Esophagus squamous epithelium (tissue), 5 donors: ENCODE measurements at places on chromosomes 1 and 21.

GRCh38 chr1:182685215-182685614 lies 828 bp upstream of the RGS8 start:
- DNase-seq: no peak

DNA sequence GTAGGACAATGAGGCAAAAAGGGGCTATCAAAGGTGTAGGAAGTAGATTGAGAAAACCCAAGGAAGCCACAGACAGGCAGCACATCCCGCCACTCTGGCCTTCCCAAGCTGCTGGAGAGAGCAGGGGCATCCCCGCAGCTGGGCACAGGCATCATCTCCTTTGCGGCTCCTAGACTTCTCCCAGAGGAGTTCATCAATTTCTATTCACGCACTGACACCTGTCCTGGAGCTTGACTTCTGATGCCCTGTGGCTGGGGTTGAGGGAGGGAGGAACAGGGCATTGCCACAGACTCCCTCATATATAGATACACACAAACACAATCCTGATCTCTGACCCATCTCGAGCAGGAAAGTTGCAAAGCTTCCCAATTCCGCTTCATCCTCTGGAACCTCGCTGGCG lies 1.9 kb upstream of the TFAP2E start:
- no peak for DNase-seq

DNA sequence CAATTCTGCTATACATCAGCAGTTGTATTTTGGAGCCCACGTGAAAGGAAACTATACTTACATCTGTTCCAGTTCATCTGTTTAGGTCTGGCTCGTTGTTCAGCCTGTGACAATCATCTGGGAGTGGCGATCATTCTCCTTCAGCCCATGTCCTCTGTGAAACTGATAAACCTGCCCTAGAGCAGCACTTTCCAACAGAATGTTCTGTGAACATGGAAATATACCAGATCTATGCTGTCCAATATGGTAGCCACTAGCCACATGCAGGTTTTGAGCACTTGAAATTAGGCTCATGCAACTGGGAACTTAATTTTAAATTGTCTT lies 24.5 kb upstream of the COQ8A start:
- no peak for DNase-seq

DNA sequence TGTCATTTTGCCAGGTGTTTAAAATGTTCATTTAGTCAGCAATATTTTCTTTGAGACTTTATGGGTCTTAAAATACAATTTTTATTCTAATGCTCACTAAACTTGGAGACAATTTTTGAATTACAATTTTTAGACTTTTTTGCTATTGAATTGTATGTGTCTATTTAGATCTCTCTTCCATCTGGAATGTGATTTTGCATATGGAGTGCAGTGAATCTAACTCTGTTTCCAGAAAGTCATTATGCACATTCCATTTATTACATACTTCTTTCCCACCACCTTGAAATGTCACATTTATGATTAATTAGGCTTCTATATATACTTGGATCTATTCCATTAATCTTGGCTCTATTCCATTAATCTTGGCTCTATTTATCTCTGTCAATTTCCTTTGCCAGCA lies 5.6 kb upstream of the TSPEAR start:
- no peak for DNase-seq

- DNase-seq: no peak
Observed at GRCh38 chr1:63789856-63790605, 16.2 kb downstream of the ROR1 start.

- no peak for DNase-seq
Observed at GRCh38 chr1:224506141-224506814, 71.7 kb upstream of the WDR26 start.

- no peak for DNase-seq
Observed at GRCh38 chr1:235999259-235999925, 65.5 kb downstream of the NID1 start.

- no peak for DNase-seq
Observed at GRCh38 chr1:67536957-67537666, 106.9 kb upstream of the SERBP1 start.

GRCh38 chr1:18043871-18044270 lies 63.7 kb upstream of the IGSF21 start:
- no peak for DNase-seq

DNA sequence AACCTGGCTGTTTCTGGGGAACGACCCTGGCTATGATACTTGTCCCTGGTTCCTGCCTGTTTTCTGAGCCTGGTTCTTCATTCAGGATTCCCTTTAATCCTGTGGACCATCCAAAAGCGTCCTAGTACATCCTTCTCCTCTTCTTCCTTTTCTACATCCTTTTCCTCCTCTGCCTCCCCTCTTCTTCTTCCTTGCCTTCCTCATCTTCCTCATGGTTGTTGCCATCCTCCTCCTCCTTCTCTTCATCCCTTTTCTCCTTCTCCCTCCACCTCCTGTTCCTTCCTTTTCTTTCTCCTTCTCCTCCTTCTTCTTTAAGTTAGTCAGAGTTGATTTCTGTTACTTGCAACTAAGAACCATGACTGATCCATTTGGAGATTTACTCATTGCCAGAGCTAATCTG lies 197.8 kb downstream of the FOXD2 start:
- DNase-seq: no peak

GRCh38 chr1:193706766-193707165 lies 520.4 kb upstream of the B3GALT2 start:
- no peak for DNase-seq

- DNase-seq: no peak
Observed at GRCh38 chr1:18290740-18291412, 183.3 kb downstream of the IGSF21 start.

GRCh38 chr1:942411-942821 lies 16.6 kb downstream of the NOC2L start:
- DNase-seq: no peak

GRCh38 chr1:119542492-119542946 lies 35.5 kb downstream of the HSD3B1 start:
- DNase-seq: no peak

- DNase-seq: no peak
Observed at GRCh38 chr1:198220428-198220827, 63.6 kb downstream of the NEK7 start.

GRCh38 chr1:63010913-63011660 lies 227.2 kb downstream of the ATG4C start:
- DNase-seq: no peak

GRCh38 chr1:46547481-46548383 lies 3.7 kb downstream of the KNCN start:
- no peak for DNase-seq

- DNase-seq: no peak
Observed at GRCh38 chr1:225855503-225856300, 26.5 kb downstream of the TMEM63A start.

DNA sequence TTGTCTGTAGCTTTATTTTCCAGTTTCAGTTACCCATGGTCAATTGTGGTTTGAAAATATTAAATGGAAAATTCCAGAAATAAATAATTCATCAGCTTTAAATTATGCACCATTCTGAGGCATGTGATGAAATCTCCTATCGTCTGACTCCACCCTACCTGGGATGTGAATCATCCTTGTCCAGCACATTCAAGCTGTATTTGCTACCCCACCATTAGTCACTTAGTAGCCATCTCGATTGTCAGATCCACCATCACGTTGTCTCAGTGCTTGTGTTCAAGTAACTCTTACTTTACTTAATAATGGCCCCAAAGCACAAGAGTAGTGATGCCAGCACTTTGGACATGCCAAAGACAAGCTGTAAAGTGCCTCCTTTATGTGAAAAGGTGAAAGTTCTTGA lies 4.0 kb downstream of the STPG1 start:
- DNase-seq: no peak

GRCh38 chr1:216379441-216379840 lies 43.8 kb downstream of the USH2A start:
- DNase-seq: no peak

GRCh38 chr1:236284291-236284721 lies 2.5 kb upstream of the ERO1B start:
- no peak for DNase-seq

GRCh38 chr1:203480525-203481084 lies 5.0 kb downstream of the PRELP start:
- DNase-seq: no peak

DNA sequence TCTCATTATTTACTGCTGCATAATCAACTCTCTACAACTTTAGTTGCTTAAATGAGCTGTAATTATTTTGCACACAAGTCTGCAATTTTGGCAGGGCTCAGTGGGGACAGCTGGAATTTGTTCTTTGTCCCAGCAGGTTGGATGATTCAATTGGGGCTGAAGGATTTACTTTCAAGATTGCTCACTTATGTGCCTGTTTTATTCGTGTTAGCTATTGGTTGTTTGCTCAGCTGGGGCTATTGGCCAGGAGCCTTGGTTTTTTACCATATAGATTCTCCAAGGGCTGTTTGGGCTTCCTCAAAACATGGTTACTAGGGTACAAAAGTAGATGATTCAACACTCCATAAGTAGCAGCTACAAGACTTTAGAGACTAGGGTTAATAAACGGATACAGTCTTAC lies 13.4 kb downstream of the OR10R2 start:
- DNase-seq: no peak

GRCh38 chr1:222736470-222736869 lies 532 bp upstream of the FAM177B start:
- DNase-seq: no peak

GRCh38 chr21:19198801-19199200 lies 795.2 kb upstream of the TMPRSS15 start:
- DNase-seq: no peak

GRCh38 chr1:194076646-194077045 lies 890.2 kb upstream of the B3GALT2 start:
- no peak for DNase-seq

GRCh38 chr1:46667782-46668760 lies at the start of gene ATPAF1:
TSS of gene ATPAF1 (minus strand) at chr1:46668364. CDS start at chr1:46668322, 42 bp downstream.
- no peak for DNase-seq

GRCh38 chr1:221264848-221265247 lies 385.6 kb downstream of the HLX start:
- no peak for DNase-seq

- DNase-seq: no peak
Observed at GRCh38 chr1:175889848-175890247, 146.5 kb upstream of the TNR start.

DNA sequence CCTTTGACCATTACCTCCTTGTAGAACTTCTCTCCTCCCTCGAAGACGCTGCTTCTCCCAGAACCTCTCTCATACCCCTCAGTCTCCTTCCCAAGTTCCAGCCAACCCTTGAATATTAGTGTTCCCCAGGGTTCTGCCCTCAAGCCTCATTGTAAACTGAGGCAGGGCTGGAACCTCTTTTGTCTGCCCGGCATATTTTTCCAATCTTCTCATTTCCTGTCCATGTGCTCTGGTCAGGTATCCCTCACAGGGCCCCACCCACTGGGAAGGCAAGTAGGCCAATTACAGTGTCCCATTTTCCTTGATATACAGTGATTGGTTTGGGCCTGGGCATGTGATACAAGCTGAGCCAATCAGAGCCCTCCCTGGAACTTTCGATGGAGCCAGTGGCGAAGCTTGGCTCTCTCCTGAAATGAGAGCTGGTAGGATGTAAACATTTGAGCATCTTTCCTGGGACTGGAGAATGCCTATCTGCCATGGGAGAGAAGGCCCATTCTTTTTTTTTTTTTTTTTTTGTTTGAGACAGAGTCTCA lies 57.1 kb upstream of the ID3 start:
- DNase-seq: no peak

GRCh38 chr1:15282038-15282437 lies 35.0 kb downstream of the FHAD1 start:
- no peak for DNase-seq

DNA sequence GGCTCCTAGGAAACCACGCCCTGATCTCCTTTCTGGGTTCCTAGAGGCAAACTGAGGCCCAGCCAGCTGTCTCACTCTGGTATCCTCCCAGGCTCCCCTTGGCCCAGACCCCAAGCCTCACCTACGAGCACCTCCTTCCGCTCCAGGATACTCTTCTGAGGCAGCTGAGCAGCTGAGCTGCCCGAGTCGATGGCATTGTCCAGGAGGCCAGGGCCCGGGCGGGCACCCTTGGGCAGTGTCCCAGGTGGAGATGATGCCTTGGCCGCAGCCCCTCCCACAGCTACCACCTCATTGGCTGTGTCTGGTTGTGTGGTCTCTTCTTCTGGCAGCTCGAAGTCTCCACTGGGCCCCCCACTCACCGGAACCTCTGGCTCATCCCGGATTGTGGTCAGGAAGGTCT lies 34.4 kb downstream of the SDC3 start:
- DNase-seq: no peak

DNA sequence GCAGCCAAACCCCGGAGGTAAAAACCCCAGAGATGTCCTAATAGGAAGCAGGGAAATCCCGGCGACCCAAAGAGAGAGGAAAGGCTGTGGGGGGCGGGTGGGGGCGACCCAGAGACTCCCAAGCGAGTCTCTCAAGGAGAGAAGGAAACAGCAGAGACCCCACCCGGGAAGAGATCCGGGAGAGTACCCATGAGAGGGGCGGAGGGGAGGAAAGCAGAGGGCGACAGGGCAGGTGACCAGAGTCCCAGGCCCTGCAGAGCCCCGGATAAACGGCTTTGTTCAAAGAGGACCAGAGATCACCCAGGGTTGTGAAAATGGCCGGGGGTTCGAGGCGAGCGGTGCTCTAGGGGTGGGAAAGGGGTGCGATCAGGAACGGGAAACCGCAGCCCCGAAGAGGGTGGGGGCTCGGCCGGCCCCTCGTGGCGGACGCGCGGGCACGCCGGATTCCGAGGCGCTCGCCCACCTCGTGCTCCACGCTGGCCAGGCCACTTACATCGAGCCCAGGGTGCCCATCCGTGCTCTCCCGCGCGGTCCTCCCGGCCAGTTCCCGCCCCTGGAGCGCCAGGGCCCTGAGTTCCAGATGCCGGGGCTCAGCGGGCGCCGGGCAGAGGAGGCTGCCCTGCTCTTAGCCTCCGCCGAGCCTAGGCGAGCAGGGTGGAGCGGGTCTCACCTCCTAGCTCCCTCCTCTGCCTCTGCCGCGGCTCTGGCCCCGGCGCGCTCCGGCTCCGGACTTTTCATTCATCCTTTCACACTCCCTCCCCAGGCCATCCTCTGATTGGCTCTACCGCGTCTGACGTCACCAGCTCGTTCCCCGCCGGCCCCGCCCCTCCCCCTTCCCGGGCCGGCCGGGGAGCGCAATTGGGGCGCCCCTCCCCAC lies 52.3 kb downstream of the RHBG start:
- DNase-seq: no peak

DNA sequence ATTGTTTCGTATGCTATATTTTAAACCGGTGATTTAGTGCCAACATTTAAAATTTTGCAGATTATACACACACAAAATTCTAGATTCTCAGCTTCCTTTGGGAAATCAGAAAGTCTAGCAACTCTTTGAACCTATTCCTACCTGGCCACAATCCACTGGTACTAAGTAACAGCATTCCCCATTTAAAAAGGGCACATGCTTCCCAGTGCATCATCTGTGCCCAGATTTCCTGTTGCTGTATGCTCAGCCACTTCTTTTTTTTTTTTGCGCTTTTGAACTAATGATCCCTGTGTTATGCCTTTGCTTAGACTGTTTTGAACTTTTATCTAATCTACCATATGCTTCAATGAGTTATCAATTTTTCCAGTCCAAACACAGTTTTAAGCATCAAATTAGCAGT lies 548.4 kb downstream of the PLPP3 start:
- no peak for DNase-seq

GRCh38 chr1:43220905-43221778 lies 48.6 kb upstream of the TMEM125 start:
- DNase-seq: no peak

- DNase-seq: no peak
Observed at GRCh38 chr21:21057349-21058062, 59.3 kb downstream of the NCAM2 start.
